Lower leg skin (tissue), 4 donors: ENCODE measurements at places on chromosomes 5 and 9. TPM values are rescaled to one million over a fixed set of nuclear protein-coding genes. Genes with fewer than 3 reads are reported as not detected.

The IGFBPL1 gene
- not detected for total RNA-seq

DNA sequence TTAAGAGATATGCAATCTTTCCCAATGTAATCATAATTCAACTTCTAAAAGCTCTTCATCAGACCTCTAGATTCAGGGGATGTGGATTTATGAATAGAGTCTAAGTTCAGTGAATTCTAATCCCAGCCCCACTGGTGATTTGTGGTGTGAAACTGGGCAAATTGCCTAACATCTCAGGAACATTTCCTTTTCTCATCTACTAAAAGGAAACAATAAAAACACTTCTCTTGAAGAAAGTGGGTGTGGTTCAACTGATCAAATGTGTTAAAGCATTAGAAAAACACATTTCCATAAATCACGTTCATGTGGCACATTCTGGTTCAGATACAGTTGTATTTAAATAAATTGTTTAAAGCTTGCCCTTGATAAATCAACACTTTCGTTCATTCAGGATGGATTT lies 631.7 kb upstream of the CDH6 start:
- no peak for DNase-seq

DNA sequence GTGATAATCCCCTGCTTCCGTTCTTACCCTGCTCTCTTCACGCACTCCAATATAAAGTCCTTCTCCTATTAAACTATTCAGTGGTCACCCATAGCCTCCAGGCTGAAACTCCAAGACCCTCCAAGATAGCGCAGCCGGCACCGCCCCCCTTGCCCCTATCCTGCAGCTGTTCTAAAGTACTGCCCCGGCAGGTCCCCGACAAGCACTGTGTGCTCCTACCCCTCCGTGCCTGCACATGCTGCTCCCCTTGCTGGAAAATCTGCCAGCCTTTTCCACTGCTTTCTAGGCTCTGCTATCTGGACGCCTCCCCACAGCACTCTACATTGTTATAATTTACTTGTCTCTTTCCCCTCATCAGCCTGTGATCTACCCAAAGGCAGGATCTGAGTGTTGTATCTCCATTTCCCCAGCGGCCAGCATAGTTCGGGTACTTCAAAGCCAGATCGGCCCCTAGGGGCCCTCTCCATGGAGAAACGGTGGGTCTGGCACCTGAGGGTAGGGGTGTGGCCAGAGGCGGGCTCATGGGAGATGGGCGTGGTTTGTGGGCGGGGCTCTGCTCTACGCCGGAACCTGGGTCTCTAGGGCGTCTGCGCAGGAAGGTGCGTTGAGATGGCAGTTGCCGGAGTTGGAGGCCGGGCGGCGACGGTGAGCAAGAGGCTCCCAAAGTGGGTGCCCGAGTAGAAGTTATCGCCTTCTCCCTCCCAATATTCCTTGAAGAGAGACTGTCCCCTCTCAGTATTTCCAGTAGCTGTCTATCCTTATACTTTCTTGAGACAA lies 83.5 kb upstream of the RUSC2 start:
- DNase-seq = peak; percentile 28

GRCh38 chr5:179833709-179834070 lies 13.0 kb downstream of the SQSTM1 start:
- DNase-seq = no peak

The SIT1 gene
- total RNA-seq = not detected

The COL15A1 gene
- 9.6 TPM for total RNA-seq
